ENCODE measurements at places on chromosomes 12 and 14.

DNA sequence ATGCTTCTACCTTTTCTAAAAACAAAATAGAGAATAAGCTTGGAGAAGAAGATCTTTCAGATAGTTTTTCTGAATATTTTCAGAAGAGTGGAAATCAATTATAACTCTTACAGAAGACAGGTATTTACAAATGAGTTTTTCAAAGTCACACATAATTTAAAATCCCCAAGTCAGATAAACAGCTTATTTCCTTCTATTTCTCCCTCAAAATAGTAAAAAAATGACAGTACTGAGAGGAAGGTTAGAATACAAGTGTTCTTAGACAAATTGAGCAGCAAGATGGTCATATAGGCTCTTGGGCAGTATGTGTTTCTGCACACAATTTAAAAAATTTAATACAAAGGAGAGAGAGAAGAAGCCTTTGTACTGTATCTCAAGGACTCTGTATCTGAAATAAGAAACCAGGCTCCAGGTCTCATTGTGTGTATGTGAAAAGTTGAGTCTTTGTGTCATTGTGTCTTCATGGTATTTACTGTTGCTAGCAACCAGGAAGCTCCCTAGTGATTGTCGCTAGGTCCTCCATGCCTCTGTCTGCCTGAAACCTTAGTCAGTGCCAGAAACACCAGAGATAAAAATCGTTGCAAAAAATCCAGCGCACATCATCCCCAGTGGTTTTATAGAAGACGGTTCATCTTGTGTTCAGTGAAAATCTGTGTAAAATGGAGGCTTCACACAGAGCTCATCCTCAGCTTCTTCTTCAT, 12.9 kb upstream of the TUBA1A start:
- DNase-seq: no peak

- DNase-seq: no peak
Observed at GRCh38 chr14:69318901-69319475, 59.0 kb downstream of the GALNT16 start.

DNA sequence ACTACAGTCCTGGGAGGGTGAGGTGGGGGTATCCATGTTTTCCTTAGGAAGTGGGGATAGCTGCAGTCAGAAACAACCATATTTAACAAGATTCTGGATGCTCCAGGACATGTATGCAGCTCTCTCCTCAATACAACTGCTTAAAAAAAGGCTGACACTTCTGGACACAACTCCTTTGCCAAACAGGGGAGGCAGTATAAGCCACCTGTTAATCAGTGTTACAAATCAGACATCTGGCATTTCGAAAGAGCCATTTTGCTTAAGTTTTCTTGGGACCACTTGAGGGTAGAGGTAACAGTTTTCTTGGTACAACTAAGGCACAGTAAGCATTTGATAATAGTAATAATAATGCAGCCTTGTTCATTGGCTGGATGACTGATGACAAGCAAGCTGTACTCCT, 47.1 kb downstream of the RPGRIP1 start:
- DNase-seq: no peak

DNA sequence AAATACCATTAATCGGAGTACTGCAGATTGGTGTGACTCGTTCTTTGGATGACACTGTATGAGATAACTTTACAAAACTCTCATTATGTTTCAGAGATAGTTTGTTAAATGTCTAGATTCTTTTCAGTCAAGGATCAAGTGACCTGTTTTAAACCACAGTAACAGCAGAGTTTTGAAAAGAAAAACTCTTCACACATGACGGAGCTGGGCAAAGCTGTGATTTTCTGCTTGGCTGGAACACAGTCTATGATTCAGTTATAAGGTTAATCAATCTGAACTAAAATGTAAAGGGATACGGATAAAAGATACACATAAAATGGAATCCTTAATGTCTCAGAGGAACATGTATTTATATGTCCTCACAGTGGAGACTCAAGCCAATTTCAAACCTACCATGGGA, 573.2 kb downstream of the PRKD1 start:
- no peak for DNase-seq

GRCh38 chr12:15146585-15146984, 74.6 kb downstream of the RERG start:
- no peak for DNase-seq

GRCh38 chr12:99059824-99060511, 414.9 kb downstream of the APAF1 start:
- DNase-seq: no peak

DNA sequence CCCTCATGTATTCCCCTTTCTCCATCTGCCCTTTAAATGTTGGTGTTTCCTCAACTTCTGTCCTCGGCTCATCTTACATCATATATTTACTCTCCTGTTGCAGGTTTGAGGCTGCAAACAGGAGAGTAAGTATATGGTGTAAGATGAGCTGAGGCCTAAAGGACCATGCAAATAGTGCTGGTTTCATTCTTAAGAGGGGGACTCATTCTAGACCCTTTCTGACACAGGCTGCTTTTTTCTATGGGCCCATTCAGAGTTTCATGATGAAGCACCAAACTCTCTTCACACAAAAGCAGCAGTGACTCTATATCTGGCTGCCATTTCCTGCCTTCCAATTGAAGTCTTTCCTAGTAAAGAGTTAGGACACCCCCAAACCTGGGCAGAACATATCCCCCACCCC, 218.5 kb downstream of the PHLDA1 start:
- no peak for DNase-seq

DNA sequence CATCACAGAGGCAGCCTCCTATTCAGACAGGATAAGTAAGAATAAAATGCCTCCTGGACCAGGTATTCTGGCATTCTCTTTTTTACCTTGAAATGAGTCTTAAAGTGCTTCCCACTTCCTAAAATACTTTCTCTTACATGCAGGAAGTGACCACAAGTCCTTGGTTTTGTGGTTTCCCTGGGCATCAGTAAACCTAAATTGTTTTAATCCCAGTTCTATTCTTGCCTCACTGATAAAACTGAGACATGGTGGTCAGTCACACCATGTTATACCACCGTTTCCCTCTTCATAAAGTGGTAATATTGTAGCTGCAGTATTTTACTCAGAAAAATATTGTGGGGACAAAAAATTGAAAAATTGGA, 1.2 kb upstream of the SALL2 start:
- no peak for DNase-seq

- DNase-seq: peak; percentile 46
Observed at GRCh38 chr12:14403711-14404196, 38.3 kb downstream of the ATF7IP start.

DNA sequence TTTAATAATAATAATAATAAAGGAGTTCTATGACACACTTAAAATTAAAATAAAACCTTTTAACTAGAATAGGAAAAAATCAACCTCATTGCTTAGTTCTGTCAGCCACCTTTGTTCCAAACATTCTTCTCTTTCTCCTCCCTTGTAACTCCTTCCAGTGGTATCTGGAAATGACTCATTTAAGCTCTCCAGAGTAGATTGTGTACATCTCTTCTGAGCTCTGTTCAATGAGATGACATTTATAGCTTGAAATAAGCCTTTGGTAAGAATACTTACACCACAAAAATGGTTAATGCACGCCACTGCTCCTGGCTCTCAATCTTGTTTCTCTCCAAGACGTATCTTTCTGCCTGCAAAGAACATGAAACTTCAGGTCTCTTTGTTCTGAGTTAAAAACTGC, 70.3 kb downstream of the STAB2 start:
- DNase-seq: no peak

GRCh38 chr12:6122201-6122600, 2.3 kb downstream of the VWF start:
- no peak for DNase-seq

GRCh38 chr12:30880061-30880460, 46.5 kb upstream of the TSPAN11 start:
- DNase-seq: no peak

GRCh38 chr12:9027161-9028059, 38.1 kb downstream of the KLRG1 start:
- no peak for DNase-seq

- DNase-seq: no peak
Observed at GRCh38 chr12:99005601-99006000, 360.5 kb downstream of the APAF1 start.

- peak; percentile 33 for DNase-seq
Observed at GRCh38 chr12:114625294-114625851, 58.6 kb downstream of the TBX3 start.

DNA sequence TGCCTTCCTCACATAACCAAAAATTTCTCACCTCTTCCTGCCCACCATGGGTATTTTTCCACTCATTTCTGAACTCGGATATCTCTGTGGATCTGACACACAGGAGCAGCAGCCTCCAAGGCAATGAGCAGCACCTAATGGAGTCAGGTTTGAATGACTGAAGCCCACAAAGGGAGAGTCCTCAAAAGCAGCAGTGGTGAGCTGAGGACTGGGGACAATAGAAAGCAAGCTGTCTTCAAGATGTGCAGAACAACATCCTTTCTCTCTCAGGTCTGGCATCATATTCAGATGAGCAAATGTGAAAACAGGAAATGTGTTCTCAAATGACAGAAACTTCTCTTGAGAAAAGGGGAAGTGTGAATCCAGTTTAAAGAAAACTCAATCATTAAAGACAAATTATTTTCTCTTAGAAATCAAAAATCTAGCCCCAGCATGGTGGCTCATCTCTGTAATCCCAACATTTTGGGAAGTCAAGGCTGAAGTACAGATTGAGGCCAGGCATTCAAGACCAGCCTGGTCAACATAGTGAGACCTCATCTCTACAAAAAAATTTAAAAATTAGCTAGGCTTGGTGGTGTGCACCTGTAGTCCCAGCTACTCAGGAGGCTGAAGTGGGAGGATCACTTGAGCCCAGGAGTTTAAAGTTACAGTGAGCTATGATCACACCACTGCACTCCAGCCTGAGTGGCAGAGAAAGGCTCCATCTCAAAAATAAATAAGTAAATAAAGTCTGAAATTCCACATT, 54.2 kb downstream of the C12orf42 start:
- no peak for DNase-seq

GRCh38 chr12:53208877-53209463, 1.9 kb upstream of the ITGB7 start:
- DNase-seq: no peak

DNA sequence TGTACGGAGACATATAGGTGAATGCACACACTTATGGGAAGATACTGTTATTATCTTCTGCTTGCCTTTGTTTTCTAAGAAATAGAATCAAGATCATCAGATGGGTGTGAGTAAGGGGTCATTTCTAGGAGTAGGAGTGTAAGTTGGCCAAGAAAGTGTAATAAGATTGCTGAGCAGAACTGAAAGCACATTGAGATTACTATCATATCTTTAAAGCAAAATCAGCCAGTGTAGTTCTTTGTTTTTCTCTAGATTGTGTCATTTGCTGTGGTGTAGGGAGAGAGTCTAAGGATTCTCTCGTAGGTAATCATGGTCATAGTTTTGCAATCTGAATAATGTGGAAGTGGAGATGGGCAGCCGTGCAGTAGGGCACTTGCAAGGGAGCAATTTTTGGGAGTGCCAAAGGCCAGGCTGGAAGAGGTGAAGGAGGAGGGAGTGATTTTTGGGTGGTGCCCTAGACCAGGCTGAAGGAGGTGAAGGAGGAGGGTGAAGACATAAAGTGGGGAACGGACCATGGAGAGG, 131.6 kb downstream of the RGS6 start:
- no peak for DNase-seq

DNA sequence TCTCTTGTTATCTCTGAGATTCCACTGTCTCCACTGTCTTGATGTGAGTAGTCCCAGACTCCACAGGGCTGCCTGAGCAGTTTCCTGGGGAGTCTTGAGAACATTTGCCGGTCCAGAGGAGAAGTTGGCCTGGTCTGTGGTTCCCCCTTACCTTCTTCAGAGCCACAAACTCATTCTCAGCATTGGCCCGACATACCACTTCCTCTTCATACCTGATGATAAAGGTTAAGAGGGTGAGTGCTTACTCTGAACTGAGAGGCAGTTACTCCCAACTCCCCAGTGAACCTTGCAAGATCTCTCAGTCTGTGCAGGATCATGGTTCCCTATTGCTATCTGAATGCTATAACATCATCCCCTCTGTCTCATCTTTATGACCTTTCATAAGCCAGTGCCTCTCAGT, 2.6 kb downstream of the KRT84 start:
- no peak for DNase-seq

DNA sequence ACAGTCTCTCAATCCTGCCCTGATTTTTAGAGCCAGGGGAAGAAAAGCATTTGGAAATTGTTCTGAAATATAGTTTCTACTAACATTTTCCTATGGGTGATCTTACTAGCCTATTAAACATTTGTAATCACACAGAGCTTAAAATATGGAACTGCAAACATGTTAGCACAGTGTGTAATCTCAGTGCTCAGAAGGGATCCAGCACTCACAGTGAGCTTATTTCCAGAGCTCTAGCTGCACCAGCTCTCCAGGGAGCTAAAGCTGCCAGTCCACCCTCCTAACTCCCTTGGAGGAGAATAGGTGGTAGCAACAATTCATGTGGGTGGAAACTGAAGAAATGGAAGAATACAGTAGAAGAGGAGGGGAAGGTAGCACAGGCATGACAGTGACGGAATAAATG, 64.9 kb upstream of the SYT1 start:
- DNase-seq: peak; percentile 72

DNA sequence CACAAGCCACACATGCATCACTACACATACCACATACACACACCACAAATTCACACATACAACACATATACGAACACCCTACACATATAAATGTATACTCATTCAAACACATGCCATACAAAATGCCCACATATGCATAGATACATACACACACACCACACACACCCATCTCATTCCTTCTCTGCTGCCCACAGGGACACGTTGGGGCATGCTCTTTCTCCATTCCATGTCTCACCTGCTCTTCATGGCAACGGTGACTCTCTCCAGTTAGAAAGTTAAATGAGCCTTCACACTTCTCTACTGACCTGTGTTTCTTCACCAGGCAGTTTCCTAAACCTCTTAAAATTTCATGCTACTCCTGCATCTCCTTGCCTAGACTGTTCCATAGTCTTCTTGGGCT, 1194.8 kb downstream of the BCL11B start:
- DNase-seq: no peak

DNA sequence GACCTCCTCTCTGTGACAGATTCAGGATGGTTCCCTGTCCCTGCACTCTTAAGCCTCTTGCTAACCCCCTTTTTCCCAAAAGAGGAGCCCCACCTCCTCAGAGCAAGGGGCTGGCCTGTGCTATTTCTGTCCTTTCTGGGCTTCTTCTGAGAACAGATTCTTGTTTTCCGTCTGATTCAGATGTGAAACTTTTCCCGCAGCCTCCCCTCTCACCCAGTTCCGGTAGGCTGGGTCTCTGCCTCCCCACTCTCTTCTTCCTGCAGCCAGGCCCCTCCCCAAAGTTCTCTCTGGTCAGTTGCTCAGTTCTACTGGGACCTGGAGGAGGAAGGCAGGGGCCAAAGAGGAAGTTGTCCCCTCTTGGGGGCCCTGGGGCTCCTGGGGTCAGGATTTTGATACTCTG, 11.8 kb downstream of the PDE1B start:
- DNase-seq: no peak
